ENCODE measurements at places on chromosomes 5 and 9.
A peak's percentile ranks its signal among the peaks of the same experiment; 100 is the strongest.

- no peak for DNase-seq
Observed at GRCh38 chr9:108924466-108924865, 9.5 kb downstream of the ELP1 start.

- no peak for DNase-seq
Observed at GRCh38 chr5:112186401-112186990, 232.6 kb downstream of the EPB41L4A start.

DNA sequence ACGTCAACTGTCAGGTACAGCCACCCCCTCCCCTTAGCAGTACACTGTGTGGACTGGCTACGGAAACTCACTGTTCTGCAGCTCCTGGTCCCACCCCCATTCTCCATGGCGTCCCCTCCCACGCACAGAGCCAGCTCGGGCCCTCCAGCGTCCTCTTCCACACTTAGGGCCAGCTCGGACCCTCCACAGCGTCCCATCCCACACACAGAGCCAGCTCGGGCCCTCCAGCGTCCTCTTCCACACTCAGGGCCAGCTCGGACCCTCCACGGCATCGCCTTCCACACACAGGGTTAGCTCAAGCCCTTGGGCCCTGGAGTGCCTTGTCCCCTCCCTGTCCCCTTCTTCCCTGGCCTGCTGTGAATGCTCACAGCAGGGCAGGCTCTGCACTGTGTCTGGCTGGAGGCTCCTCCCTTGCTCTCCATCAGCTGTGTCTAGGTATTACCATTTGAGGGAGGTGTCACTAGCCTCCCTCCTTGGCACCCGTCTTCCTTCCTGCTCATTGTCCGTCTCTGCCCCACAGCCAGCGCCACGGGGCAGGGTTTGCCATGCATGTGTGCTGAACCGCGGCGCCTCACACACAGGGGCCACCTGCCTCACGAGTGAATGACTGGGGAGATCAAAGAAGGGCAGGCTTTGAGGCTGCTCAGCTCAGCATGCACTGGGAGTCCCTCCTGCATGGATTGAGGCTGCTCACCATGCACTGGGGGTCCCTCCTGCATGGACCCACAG, 78.5 kb upstream of the CACNA1B start:
- no peak for DNase-seq

- DNase-seq = no peak
Observed at GRCh38 chr5:81209869-81210493, 23.1 kb upstream of the CKMT2 start.

- DNase-seq = no peak
Observed at GRCh38 chr9:61673247-61673646, 483.4 kb downstream of the SPATA31A7 start.

DNA sequence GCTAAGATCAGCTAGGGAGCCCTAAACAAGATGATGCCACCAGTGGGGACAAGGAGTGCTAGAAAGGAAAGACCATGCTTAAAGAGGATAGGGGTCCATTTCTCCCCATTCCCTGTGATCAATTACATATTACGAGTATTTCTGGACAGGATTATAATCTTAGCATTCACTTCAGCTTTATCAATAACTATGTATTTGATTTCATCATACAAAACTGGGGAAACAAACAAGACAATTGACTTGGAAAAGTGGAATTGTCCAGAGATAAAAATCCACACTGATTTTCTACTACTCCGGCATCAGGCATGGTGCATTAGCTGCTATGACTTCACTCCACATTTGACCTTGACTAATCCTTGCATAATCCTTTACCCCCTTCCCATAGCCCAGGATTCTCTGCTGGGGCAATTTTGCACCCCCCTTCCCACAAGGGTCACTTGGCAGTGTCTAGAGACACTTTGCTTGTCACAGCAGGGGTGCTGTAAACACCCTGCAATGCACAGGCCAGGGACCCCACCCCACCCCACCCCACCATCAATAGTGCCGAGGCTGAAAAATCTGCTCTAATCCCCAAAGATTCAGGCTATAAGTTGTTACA, 29.9 kb upstream of the UBE2QL1 start:
- no peak for DNase-seq

GRCh38 chr9:37968228-37968701, 64.3 kb upstream of the SLC25A51 start:
- no peak for DNase-seq

- no peak for DNase-seq
Observed at GRCh38 chr9:106846857-106847256, 16.1 kb upstream of the ZNF462 start.

- peak; percentile 10 for DNase-seq
Observed at GRCh38 chr5:161278739-161279660, 267.5 kb downstream of the GABRB2 start.

- DNase-seq = no peak
Observed at GRCh38 chr9:84669288-84670137, at the start of gene NTRK2. TSS of gene NTRK2 (plus strand) at chr9:84669729. CDS start at chr9:84670749, 1,020 bp downstream.

DNA sequence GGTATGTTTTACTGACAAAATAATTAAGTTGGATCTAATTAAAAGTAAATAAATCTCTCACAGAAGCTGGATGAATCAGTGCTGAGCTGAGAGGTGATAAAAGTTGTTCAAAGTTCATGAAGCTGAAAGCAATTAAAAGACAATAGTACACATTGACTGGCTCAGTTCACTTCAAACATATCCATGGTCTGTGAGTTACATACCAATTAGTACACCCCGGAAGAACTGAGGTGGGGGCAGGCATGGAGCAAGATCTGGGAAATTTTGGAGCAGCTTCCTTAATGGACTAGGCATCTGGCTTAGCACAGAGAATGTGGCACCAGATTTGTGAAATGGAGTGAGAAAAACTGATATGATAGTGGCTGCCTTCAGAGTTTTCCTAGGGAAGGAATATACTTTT, 152.7 kb downstream of the ATP10B start:
- no peak for DNase-seq

DNA sequence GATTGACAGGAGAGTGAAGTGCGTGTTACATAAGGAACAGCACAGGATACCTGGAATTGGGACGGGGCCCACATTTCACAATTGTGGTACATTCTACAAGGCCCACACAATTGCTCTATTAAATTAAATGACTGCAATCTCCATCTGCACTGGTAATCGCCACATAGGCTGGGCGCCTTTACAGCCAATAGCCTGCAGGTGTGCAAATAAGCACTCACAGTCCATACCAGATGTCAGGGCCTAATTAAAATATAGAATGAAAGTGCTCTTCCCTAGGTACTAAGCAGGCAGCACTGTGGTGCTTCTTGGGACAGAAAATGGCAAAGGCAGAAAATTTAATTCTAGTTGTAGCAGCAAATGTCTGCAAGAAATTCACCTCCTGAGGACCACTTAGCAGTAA, 82.7 kb downstream of the ATP10B start:
- no peak for DNase-seq

GRCh38 chr5:130871346-130872086, 293.5 kb downstream of the HINT1 start:
- no peak for DNase-seq

GRCh38 chr9:90842996-90843395, 41.4 kb downstream of the SYK start:
- peak; percentile 64 for DNase-seq

- DNase-seq = no peak
Observed at GRCh38 chr5:172303572-172304335, 20.2 kb upstream of the UBTD2 start.

- DNase-seq = no peak
Observed at GRCh38 chr5:53178830-53179229, 69.3 kb upstream of the MOCS2 start.
